ENCODE measurements at places on chromosomes 12 and 14.
A peak's percentile ranks its signal among the peaks of the same experiment; 100 is the strongest.

GRCh38 chr12:770479-770878 is 18.1 kb downstream of the WNK1 start:
- peak; percentile 33 for DNase-seq

DNA sequence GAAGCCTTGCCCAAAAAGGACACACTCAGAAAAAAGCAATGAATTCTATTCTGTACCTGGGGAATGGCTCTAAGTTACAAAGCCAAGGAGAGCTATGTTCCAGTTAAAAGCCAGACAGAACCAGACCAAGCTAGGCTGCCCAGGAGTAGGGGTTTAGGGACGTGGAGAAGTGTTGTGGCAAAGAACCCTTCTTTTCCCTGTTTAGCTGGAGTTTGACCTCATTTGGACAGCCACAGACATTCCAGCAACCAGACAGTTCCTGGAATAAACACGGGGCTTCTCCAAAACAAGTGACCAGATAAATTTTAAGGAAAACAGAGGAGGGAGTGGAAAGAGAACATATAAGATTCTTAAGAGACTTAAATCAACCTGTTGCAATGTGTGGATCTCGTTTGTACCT is 62.3 kb downstream of the GCH1 start:
- DNase-seq = no peak

- DNase-seq = no peak
These were observed 3.1 kb upstream of the GLTP start for GRCh38 chr12:109883461-109883860.

DNA sequence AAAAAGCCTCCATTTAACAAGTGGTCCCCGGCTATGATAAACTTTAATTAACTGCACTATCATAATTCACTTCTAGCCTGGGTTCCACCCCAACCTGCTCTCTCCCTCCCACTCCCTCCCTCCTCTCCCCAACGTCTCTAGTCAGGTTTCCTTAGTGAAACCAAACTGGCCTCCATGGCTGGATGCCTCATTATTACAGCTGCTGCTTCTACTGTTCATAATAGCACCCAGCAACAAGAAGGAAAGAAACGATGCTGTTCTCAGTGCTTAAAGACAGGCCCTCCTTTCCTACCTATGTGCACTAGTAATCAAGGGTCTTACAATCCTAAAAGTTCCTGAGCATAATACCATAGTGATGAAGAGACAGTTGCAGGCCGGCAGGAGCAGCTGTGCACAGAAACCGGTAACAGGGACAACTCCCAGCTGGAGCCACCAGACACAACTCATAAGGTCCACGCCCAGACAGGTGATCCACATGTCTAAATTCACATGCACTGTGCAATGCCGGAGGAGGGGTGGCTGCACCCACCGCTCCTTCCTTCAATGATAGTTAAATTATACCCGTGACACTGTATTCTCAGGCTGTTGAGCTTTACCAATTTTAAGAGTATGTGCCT is 6.2 kb downstream of the IRF2BPL start:
- no peak for DNase-seq

- no peak for DNase-seq
These were observed 76.7 kb upstream of the RFLNA start for GRCh38 chr12:124218243-124218560.

DNA sequence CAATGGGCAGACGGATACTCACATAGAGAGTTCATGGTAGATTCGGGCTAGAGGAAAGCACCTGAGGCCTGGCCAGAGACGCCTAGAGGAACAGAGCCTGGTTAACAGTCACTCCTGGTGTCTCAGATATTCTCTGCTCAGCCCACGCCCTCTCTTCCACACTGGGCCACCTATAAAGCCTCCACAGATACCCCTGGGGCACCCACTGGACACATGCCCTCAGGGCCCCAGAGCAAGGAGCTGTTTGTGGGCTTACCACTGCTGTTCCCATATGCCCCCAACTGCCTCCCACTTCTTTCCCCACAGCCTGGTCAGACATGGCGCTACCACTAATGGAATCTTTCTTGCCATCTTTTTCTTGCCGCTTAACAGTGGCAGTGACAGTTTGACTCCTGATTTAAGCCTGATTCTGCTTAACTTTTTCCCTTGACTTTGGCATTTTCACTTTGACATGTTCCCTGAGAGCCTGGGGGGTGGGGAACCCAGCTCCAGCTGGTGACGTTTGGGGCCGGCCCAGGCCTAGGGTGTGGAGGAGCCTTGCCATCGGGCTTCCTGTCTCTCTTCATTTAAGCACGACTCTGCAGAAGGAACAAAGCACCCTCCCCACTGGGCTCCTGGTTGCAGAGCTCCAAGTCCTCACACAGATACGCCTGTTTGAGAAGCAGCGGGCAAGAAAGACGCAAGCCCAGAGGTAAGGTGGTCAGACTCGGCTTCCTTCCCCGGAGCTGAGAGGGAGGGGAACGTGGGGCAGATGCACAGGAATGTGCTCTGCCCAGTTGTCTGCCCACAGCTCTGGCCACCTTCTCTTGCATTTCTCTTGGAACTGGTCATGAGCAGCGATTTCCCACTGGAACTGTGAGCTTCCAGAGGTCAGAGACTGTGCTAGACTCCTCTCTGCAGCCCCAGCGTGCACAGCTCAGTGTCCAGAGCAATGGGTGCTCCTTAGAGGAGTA is at the start of gene CD4:
TSS of gene CD4 (plus strand) at position 557 of the 953 bp plus-strand sequence. CDS start 10,611 bp downstream, outside the sequence.
- DNase-seq = peak; percentile 57

- DNase-seq = no peak
These were observed 14.8 kb downstream of the JDP2 start for GRCh38 chr14:75442642-75443041.

GRCh38 chr12:107775093-107775721 is 703 bp downstream of the ASCL4 start:
- DNase-seq = peak; percentile 31

GRCh38 chr12:53006810-53007309 is 604 bp downstream of the EIF4B start:
- peak; percentile 61 for DNase-seq

DNA sequence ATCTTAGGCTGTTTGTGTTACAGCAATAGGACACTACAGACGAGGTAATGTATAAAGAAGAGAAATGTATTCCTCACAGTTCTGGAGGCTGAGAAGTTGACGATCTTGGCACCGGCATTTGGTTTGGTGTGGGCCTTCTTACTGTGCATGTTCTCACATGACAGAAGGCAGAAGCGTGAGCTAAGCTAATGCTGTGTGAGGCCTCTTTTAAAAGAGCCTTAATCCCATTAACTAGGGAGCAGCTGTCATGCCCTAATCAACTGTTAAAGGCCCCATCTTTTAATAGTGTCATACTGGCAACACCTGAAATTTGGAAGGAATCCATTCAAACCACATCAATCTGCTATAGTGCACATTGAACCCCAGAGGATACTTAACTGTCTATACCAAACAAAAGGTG is 992.9 kb downstream of the GALC start:
- no peak for DNase-seq

DNA sequence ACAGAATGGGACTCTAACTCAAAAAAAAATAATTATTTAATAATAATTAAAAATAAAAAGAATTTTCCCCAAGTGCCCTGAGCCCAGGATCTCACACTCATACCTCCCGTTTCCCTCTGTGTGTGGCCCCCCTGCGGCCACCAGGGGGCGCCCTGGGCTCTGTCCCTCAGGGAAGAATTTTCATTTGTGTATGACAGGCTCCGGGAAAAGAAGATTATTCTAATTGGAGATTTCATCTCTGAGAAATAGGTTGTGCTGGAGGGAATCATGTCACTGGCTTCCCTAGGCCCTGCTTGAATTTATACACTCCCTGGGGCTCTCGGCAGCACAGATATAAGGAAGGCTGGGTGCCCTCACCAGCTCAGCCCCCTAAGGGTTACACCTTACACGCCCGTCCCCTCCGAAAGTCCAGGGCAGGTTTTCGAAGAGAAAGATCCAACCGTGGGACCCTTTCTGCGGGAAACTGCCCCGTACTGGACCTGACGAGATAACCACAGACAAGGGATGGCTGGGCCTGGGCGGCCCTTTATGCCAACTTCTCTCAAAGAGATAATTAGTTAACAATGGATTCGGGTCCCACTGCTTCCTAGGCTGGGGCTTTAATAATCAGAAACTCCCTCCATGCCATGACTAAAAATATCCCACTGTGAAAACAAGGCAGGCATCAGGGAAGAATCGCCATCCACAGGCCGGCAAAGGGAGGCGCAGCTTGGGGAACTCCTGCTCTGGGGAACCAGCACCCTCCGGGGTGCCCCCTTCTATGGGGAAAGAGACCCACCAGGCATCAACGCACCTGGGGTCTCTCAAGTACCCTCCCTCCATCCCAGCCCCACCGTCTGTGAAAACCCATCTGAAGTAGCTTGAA is 80.7 kb downstream of the KDM2B start:
- DNase-seq = peak; percentile 67

DNA sequence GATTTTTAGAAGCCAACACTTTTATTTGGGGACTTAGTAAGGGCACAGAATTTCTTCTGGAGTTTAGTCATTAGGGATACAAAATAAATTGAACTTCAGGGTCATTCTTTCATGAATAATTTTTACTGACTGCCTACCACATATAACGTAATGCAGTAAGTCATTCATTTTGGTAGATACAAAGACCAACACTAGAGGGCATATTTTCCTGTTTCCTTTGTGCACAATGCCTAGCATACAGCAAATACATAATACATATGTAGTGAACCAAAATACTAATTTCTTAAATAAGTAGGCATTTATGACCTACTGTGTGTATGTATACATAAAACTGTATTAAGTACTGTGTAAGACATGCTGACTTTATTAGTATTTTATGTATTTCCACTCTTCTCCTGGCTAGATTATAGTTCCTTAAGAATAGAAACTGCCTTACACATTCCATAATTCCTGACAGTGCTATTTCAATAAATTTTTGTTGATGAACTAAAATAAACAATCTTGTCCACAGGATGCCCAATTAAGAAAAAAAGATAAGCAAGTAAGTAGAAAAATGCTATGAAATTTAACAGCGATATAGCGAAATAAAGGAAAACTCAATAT is 47.9 kb downstream of the PPP1R12A start:
- peak; percentile 62 for DNase-seq

All from T-helper 2 cell (primary cell).